ENCODE measurements at places on chromosomes 7 and 10. TPM values are rescaled to one million over a fixed set of nuclear protein-coding genes. Genes with fewer than 3 reads are reported as not detected.

FAM24B gene
- 1.4 TPM for total RNA-seq

DNA sequence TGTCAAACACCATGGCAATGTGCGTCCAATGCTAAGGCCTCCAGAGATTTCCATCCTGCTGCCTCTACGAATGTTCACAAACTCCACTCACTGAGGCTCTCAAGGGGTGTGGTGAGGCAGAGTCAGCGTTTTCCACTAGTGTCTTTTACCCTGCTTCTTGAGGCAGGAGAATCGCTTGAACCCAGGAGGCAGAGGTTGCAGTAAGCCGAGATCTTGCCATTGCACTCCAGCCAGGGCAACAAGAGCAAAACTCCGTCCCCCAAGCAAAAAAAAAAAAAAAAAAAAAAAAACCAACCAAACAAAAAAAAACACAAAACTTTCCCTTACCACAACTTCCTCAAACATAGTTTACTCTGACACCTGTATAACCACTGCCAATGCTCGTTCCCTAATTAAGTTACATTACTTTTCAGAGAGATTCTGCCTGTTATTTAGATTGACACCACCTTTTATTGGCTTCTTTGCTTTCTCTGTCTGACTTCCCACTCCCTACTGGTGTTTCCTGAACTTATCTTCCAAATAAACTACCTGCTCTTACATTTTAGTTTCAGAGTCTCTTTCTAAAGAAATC, 102.1 kb upstream of the ZNF746 start:
- no peak for DNase-seq

DNA sequence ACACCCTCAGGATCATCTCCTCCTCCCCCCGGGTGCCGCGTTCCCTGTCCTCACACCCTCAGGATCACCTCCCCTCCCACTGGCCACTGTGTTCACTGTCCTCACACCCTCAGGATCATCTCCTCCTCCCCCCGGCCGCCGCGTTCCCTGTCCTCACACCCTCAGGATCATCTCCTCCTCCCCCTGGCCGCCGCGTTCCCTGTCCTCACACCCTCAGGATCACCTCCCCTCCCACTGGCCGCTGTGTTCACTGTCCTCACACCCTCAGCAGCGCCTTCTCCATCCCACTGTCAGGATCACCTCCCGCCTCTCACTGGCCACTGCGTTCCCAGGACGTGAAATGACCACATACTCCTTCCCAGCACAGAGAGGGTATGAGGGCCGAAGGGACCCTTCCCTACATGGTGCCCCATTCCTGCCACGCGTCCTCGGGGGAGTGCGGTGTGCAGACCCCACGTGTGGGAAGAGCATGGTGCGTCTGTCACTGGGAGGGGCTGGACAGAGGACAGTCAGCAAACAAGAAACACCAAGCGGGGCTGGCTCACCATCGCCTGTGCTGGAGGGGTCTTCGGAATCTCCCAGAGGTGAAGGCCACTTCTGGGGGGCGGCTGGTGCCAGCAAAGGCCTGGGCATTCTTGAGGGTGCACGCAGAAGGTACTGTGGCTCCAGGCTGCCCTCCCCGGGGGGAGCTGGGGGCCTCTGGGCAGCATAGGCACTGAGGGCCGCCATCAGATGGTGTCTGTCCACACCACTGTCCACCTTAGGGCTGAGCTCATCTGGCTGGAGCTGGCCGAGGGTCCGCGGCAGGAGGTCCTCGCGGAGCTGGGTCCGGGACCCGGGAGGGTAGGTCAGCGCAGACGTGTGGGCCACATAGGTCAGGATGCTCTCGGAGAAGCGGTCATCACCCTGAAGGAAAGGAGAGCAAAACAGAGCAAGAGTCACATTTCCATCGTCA, 421.0 kb downstream of the PTPRN2 start:
- DNase-seq = no peak

DNA sequence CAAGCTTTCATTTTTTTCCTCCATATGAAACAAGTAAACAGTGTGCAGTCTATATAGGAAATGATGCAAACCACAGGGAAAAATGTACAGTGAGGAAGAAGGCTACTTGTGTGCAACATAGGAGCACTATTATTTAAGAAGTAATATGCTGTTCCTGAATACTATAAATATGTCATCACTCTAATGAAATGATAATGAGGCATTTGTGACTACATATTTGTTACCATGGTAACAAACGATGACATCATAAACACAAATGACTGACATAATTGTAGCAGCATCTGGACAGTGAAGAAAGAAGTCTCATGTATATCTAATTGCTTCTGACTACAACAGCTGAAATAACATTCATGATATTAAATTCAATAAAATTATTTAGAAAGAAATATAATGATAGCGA, 164.8 kb downstream of the C7orf25 start:
- DNase-seq = no peak

GRCh38 chr10:71526653-71527052, 129.9 kb downstream of the CDH23 start:
- no peak for DNase-seq

DNA sequence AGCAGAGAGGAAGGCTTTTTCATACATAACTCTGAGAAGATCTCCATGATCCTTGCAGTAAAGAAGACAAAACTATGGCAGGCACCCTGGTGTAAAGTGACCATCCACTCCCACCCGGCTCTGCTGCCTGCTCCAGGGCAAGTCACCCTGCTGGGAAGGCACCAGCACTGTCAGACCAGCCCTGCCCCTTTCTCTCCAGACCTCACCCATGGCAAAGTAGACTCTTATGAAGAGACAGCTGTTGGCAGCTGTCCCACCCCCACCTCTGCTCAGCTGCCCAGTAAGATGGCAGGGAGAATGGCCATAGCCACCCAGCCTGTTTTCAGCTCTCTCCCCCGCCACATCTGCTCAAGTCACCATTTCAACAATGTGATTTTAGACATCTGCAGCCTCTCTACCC, 8.6 kb upstream of the ZMIZ2 start:
- DNase-seq = no peak

DNA sequence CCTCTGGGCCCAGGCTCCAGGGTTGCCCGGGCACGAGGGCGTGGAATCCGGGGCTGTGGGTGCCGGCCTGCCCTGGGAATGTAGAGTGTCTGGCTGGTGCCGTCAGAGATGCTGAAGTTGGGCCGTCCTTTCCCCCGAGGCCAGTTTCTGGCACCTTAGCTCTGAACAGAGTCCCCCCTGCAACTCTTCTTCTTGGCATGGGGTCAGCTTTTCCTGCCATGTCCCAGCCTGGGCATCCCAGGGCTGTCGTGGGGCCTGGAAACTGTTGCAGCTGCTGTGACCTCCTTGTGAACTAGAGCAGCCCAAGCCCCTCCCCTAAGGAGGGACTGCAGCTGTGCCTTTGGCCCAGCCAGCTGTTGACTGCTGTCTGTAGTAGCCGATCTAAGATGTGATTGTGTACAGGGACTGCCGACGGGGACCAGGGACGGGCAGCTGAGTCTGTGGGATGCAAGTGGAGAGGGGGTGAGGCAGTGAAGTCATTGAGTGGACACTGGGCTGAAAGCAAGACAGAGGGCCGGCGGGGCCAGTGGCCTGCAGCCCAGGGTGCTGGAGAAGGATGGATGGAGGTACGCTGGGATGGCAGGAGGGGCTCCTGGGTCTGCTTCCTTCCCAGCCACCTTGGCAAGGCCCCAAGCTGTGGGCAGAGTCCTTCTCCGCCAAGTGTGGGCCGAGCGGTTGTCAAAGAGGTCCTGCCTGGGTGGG, 35.8 kb downstream of the GBX1 start:
- DNase-seq = peak; percentile 18

GRCh38 chr10:34967335-34967880, 122.7 kb downstream of the CUL2 start:
- peak; percentile 30 for DNase-seq

All from left cardiac atrium (tissue), 4 donors.